Kidney epithelial cell (primary cell): ENCODE measurements at places on chromosomes 5 and 9.

- DNase-seq, result no peak
Measured at GRCh38 chr5:138192826-138193225, 13.9 kb downstream of the KIF20A start.

- DNase-seq, result no peak
Measured at GRCh38 chr5:148768806-148769415, 57.5 kb upstream of the ADRB2 start.

DNA sequence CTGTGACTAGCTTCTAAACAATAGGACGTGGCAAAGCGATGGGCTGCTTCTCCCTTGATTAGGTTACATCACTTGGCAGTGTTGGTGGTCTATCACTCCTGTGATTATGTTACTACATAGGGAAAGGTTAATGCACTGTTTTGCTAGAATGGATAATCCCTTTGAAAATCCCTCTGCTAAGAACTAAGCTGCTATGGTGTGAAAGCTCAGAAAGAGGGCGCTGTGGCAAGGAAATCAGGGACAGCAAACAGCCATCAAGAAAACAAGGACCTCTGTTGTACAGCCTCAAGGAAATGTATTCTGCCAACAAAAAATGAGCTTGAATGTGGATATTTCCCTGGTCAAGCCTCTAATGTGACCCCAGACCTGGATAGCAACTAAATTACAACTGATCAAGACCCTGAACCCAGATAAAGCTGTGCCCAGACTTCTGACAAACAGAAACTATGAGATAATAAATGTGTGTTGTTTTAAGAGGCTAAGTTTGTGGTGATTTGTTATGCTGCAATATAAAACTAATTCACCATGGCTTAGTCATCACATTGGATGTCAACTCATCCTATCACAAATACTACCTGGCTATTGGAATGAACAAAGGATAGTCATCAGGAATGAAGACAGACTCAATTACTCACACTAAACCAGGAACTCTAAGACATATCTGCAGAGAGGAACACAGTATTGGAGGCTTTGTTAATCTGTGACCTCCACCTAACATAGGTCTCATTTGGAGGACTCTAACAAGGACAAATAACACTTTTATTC is 1215.9 kb downstream of the EFNA5 start:
- DNase-seq, result peak; percentile 42

DNA sequence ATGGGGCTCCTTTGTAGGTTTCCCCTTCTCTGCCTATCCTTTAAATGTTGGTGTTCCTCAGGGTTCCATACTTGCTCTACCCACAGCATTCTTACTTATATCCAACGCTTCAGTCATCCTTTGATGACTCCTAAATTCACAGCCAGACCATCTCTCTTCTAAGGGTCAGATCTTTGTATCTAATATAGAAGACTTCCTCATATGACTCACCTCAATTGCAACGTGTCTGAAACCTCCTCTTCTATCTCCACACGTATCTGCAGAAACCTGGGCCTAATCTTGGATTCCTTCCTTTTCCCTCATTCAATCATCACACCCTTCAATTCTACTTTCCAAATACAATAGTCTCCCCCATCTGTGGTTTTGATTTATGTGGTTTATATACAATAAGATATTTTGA is 68.3 kb downstream of the HMGCR start:
- DNase-seq, result no peak

DNA sequence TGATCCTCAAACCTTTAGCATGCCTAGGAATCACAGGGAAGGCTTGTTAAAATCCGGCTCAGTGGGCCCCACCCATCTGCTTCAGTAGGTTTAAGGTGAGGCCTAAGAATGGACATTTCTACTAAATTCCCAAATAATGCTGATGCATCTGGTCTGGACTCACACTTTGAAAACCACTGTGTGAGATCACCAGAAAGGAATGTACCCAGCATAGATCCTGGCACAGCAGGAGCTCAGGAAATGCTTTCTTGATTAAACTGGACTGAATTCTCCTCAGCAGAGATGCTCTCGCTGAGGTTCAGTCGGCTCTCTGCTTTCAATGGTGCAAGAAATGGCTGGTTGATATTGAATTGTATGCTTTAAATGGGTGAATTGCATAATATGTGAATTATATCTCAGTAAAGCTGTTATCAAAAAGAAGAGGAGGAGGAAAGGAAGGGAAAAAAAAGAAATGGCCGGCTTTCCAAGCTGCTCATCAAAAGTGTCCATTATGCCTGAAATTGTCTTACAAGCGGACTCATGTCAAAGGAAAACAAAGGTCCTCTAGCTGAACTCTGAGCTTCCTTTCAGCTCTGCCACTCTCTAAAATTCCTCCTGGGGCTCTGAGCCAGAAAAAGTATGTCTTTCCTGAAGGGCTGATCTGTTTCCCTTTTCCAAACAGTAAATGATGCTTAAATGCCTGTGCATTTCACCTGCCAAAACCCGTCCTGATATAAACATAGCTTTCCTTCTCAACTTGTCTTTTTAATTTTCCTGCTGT is 77.6 kb upstream of the SAP30L start:
- DNase-seq, result peak; percentile 87

DNA sequence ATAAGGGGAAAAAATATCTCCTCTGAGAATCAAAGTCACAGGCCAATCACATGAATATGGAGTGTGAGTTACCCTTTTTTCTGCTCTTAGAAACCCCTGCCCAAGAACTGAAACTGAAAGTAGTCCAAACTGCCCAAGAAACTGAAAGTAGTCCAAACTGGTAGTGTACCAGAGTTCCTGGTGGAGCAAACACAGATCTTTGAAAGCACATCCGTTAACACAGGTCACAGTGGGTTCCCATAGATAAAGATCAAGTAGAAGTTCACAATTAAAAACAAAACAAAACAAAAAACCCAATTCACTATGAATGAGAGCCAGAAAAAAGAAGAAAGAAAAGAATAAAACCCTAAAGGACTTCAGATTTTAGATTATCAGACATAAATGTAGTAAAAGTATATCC is 332.4 kb upstream of the EFNA5 start:
- peak; percentile 28 for DNase-seq

DNA sequence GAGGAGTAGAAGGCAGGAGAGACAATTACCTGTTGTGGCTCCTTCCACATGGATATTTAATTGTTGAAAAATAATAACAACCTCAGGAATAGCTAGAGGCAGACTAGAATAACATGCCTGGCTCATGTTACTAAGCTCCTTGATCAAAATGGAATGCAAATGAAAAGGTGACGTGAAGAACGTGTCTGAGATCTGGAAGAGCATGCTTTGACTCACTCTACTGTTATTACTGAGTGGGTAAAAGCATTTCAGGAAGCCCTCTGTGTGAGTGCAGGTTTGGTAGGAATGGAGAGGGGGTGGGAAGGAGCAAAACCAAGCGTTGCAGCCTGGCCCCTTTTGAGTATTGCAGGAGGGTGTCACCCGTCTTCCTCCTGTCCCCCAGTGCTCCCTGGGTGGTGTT is 84.8 kb downstream of the EQTN start:
- no peak for DNase-seq

DNA sequence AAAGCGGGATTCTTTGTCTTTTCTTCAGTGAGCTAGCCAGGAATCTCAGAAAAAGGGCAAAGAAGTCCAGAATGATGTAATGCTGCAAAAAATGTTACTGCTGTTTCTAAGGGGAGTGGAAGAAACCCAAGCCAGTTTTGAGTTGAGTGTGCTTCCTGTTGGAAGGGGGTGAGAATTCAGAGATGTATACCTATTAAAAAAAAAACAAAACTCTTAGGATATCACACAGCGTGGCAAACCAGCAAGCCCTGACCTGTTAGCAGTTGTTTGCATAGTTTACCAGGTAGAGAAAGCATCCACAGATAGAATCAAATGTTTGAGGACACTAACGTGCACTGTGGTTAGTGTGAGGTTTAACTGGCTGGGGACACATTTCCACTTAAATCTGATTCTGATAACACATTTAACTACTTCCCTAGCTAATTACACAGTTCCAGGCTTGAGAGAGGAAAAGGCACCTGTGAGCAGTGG is 11.4 kb downstream of the BASP1 start:
- no peak for DNase-seq

DNA sequence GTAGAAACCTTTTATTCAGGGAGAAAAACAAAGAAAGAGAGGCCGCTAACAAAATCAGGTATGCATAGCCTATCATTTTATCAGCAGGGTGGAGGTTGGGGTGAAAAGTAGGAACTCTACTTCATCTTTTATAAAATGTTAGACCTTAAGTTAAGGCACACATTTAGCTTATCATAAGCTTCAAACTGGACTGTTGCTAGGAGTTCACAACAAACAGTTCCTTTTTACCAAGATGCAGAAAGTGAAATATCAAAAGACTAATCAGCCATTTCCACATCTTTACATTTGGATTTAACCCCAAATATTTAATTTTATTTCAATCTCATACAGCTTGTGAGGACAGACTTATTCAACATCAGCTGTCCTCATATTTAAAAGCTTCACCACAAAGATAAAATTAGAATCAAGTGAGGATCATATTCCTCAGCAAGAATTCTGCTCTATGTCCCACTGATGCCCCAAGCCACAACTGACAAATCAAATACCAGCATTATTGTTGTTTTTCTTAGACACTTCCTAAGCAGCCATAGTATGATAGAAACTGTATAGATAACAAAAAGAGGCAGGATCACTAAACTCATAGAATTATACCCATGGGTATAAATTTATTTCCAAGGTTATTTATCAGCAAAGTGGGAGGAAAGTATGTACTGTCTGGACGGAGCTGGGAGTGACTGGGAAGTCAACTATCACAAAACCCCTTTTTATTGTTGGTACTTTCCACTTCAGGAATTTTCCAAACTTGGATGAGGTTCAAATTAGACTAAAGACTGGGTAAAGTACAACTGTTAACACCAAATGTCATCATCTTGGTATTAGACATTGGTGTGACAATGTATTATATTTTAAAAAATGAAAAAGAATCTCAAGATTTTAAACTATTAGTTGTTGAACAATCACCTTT is 29.9 kb upstream of the MYOT start:
- DNase-seq, result no peak

DNA sequence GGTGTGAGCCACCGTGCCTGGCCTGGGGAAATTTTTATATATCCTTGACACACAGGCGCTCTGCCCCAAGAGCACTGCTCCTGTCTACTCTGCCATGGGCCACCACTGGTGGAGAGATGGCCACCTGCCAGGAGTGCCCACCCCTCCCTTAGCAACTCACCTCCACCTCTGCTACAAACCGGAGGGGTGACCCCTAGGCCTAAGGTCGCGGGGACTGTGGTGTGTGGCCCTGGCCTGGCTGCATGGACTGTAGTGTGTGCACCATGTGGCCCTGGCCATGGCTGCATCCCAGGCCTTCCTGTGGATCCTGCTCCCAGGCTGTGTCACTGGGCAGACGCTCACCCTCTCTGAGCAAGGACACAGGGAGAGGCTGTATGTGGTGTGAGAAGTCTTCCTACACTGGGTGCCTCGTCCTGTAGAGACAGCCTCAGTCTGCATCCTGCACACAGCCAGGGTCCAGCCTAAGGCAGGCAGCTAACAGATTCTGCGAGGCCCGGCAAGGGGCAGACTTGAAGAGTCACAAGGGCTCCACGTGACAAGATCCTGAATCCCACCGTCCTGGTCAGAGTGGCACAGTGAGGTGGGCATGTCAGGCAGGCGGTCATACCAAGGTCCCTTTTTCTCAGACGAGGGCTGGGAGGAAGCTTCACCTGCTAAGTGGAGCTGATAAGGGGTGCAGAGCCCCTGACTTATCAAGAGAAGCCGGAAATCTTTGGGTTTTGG is 10.3 kb downstream of the NINJ1 start:
- no peak for DNase-seq

DNA sequence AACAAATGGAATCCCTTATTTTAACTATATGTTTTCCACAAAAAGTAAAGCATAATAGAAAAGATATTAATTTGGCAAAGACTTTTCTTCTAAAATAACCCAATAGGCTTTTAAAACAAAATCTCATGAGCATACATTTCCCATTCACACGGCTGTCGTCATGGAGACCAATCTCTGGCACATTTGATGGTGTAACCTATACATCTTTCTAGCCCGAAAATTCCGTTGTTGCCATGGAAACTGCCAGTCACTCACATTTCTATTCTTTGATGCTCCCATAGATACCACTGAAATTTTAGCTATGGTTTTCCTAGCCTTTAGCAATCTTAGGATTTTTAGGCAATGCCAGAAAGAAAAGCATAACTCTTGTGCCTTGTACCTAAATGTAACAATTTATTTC is 262.9 kb upstream of the TRPM3 start:
- no peak for DNase-seq

DNA sequence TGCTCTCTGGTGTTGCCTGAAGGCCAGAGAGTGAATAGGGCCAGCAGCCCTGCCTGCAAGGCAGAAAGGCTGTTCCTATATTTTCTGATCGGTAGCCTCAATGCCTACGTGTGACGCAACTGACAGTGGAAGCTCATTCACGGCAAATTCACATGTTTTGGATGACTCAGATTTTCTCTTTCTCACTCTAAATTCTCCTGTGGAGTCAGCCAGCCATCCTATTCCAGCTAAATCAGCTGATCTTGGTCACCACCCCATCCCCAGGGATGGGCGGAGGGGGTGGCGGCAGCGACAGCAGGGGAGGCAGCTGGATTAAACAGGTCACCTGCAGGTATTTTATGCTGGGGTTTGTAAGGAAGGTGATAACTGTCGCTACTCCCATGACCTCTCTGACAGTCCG is 52.3 kb downstream of the ZNF510 start:
- no peak for DNase-seq

GRCh38 chr9:8823131-8823895 is 1023.7 kb upstream of the DMAC1 start:
- peak; percentile 21 for DNase-seq

DNA sequence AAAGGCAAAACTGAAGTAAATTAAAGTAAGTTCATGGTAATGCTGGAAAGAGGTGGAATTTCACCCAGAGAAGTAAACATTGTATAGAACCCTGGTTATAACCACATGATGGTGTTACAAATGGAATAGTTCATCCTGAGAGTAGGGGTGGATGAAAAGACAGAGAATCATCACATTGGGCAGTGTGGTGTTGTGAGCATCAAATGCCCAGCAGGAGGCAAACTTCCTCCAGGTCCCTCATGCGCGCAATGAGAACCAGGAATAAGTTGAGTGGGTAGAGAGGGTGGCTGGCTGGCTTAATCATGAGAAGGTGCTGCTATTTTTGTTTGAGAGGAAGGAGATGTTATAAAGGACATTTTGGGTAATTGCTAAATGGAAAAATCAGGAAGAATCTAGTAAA is 163.3 kb upstream of the HMHB1 start:
- DNase-seq, result no peak

GRCh38 chr5:14818931-14819790 is 52.4 kb downstream of the ANKH start:
- no peak for DNase-seq

GRCh38 chr5:127951791-127952190 is 131.8 kb upstream of the SLC12A2 start:
- DNase-seq, result no peak

DNA sequence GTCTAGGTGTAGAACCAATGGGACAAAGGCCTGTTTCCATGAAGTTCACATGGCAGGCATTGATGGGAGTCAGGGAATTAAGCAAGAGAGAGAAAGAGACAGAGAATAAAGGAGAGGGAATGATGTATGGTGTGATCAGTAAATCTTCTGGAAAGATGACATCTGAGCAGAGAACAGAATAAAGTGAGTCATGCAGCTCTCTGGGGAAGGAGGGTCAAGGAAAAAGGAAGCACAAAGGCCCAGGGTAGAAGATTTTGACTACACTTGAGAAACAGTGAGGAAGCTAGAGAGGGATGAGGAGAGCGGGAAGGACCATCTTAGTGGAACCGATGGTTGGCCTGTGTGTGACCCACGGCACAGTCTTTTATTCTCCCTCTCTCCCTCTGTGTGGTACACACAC is 425.9 kb downstream of the SPOCK1 start:
- no peak for DNase-seq
